ENCODE measurements at places on chromosomes 3 and 15.

- no peak for DNase-seq
Observed at GRCh38 chr3:140931801-140932200, 9.8 kb upstream of the SLC25A36 start.

- DNase-seq: no peak
Observed at GRCh38 chr3:24678421-24678865, 183.8 kb upstream of the THRB start.

GRCh38 chr3:58038675-58039292 is 30.6 kb downstream of the FLNB start:
- DNase-seq: no peak

DNA sequence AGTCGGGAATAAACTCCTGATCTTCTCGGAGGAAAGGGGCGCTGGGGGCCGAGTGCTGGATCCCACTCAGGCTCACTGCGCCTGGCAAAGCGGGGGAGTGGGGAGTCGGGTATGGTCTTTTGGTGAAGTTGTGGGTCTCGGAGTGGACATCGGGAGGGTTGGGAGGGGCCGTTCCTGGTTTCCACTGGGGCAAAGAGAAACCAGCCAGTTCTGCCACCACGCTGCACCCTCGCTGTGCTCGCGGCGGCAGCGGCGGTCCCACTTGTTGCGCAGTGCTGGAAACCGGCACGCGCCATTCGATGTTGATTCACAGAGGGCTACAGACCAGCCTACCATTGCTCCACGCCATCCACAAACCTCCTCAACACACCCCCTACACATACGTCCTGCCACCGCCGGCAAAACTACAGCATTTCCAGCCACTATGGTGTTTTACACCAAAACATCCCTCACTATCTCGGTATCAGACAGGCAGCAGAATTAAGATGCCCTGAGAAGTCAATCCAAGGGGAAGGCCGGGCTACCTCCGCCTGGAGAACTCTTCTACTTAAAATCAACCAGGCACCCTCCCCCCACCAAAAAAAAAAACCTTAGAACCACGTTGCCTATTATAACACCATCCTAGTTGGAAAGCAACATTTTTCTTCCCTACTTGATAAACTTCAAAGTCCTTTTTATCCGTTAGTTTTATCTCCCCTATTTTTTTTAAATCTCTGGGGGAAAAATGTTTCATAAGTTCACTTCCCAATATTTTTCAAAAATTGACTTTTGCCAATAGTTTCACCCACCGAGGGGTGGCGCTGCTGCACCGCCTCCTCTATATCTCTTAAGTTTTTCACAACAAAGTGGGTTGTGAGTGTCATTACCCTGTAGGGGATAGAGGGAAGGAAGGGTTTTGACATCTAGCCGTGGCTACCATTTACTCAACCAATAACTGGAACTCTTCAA is 3.6 kb downstream of the BCL6 start:
- DNase-seq: no peak

DNA sequence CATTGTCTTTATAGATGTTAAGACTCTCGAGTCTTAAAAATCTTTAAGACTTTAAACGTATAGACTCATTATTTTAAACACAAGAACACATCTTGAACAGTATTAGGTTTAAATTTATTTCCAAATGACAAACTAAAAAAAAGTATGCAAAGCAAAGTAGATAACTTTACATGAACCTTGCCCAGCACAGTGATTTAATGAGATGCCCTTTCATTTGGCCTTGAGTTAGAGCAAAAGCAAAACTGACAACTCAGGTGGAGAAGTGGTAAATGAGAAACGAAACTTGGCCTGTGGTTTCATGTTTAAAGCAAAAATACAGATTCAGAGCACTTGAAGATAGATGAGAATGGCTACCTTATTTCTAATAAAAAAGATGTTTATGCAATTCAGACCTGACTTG is 8.6 kb downstream of the GPR15 start:
- DNase-seq: no peak
